Central memory CD8-positive, alpha-beta T cell (primary cell): ENCODE measurements at places on chromosomes 7 and 10.
A peak's percentile ranks its signal among the peaks of the same experiment; 100 is the strongest.

DNA sequence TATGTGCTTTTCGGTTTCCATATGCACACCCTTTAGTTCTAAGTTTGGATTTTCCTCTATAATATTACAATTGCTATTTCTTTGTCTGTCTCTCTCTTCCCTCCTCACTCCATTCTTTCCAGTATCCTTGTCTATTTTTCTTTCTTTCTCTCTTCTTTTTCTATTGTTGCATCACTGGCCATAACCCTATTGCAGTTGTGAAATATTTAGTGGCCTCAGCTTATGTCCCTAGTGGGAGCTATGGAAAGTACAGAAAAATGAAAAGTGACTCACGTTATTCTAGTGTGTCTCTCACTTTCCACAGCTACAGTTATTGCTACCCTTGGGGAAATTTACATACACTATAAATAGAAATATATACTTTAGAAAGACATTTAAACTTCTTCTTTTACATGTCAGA lies 59.1 kb downstream of the CNTNAP2 start:
- H3K27me3 ChIP-seq = no peaks in the 10 kb centered on the region
- no peak overlapping the region for H3K4me3 ChIP-seq
- no peak overlapping the region for H3K27ac ChIP-seq
- no peaks in the 10 kb centered on the region for H3K36me3 ChIP-seq
- no peaks in the 10 kb centered on the region for H3K4me1 ChIP-seq

DNA sequence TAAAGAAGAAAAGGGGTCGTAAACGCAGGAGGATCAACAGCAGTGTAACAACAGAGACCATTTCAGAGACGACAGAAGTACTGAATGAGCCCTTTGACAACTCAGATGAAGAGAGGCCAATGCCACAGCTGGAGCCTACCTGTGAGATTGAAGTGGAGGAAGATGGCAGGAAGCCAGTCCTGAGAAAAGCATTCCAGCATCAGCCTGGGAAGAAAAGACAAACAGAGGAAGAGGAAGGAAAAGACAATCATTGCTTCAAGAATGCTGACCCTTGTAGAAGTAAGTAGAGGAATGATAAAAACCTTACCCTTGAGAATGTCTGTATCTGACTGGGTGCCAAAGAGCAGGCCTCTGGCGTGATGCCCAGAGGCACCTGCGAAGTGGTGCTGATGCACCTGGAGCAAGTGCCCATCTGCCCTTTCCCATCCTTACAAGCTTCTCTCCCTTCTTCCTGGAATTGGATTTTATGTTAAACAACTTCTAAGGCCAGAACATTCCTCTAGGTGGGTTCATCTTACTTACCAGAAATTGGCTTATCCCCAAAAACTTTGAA lies 86.4 kb upstream of the SAMD8 start:
- peaks cover 7% of the 10 kb centered on the region for H3K4me1 ChIP-seq
- no peak overlapping the region for H3K4me3 ChIP-seq
- peaks cover 68% of the 10 kb centered on the region for H3K36me3 ChIP-seq

DNA sequence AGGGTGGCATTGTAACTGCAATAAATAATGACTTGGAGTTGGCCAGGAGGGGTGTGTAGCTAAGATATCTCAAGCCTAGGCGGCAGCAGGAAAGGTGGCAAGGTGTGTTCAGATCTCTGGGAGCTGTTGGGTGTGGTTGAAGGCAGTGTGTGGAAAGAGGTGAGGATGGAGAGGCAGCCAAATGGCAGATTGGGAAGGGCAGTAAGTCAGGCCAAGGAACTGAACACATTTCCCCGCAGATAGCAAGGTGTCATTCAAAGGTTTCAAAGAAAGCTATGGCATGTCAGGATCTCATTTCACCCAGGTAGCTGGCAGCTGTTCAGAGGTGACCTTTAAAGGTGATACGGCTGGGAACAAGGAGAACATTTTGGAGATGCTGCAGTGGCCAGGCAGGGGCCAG lies 586.0 kb upstream of the MGMT start:
- H3K36me3 ChIP-seq = no peaks in the 10 kb centered on the region
- H3K4me3 ChIP-seq = no peak overlapping the region
- no peak for DNase-seq
- H3K27ac ChIP-seq = no peak overlapping the region
- H3K4me1 ChIP-seq = no peaks in the 10 kb centered on the region

- H3K4me3 ChIP-seq = no peak overlapping the region
- H3K27me3 ChIP-seq = peaks cover 36% of the 10 kb centered on the region
- no peaks in the 10 kb centered on the region for H3K4me1 ChIP-seq
- DNase-seq = no peak
Measured at GRCh38 chr7:66741-67140, 125.6 kb upstream of the FAM20C start.

- no peak overlapping the region for H3K4me3 ChIP-seq
- peaks cover 16% of the 10 kb centered on the region for H3K4me1 ChIP-seq
- H3K27ac ChIP-seq = no peak overlapping the region
- no peaks in the 10 kb centered on the region for H3K27me3 ChIP-seq
Measured at GRCh38 chr10:1190791-1191490, 134.8 kb downstream of the WDR37 start.

DNA sequence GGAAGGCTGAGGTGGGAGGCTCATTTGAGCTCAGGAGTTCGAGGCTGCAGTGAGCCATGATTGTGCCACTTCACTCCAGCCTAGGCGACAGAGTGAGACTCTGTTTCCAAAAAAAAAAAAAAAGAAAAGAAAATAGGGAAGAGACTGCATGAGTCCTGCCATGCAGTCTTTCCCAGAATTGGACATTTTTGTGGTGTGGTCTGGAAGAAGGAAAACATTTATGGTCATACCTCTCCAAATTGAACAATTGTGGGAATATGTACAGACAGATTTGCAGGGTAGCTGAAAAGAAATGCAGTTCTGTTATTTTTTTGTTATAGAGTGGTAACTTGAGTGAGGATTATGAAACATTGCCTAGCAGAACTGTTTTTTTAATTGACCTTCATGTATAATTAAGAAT lies 198.1 kb downstream of the AUTS2 start:
- H3K4me1 ChIP-seq = no peaks in the 10 kb centered on the region
- no peak overlapping the region for H3K27ac ChIP-seq
- no peak for DNase-seq

GRCh38 chr7:71705217-71705616 lies 573.3 kb downstream of the GALNT17 start:
- no peaks in the 10 kb centered on the region for H3K27me3 ChIP-seq
- H3K36me3 ChIP-seq = no peaks in the 10 kb centered on the region
- H3K4me3 ChIP-seq = no peak overlapping the region
- DNase-seq = no peak
- H3K27ac ChIP-seq = no peak overlapping the region
- H3K4me1 ChIP-seq = no peaks in the 10 kb centered on the region

GRCh38 chr10:87867453-87867852 lies 4.0 kb downstream of the PTEN start:
- H3K4me3 ChIP-seq = peak overlapping the region; percentile 89
- no peak for DNase-seq
- no peaks in the 10 kb centered on the region for H3K27me3 ChIP-seq
- H3K36me3 ChIP-seq = peaks cover 33% of the 10 kb centered on the region
- H3K27ac ChIP-seq = no peak overlapping the region

DNA sequence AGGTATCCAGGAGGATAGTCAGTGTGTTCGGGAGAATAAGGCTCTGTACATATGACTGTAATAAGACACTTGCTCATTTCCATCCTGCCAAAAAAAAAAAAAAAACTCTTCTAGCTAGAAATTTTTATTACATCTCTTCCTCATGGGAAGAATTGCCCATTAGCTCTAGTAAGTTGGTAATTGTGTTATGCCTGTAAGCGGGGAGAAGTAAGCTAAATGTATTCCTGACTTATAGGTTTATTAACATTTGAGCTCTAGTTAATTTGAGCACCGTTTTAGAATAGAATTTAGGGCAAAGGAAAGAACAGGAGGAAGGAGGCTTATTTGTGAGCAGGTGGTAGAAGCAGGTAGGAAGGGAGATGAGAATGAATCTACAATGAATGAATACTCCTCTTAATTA lies 1210.6 kb downstream of the SORCS1 start:
- no peaks in the 10 kb centered on the region for H3K36me3 ChIP-seq
- H3K4me1 ChIP-seq = no peaks in the 10 kb centered on the region
- no peaks in the 10 kb centered on the region for H3K27me3 ChIP-seq
- no peak overlapping the region for H3K27ac ChIP-seq
- no peak overlapping the region for H3K4me3 ChIP-seq
- no peak for DNase-seq

DNA sequence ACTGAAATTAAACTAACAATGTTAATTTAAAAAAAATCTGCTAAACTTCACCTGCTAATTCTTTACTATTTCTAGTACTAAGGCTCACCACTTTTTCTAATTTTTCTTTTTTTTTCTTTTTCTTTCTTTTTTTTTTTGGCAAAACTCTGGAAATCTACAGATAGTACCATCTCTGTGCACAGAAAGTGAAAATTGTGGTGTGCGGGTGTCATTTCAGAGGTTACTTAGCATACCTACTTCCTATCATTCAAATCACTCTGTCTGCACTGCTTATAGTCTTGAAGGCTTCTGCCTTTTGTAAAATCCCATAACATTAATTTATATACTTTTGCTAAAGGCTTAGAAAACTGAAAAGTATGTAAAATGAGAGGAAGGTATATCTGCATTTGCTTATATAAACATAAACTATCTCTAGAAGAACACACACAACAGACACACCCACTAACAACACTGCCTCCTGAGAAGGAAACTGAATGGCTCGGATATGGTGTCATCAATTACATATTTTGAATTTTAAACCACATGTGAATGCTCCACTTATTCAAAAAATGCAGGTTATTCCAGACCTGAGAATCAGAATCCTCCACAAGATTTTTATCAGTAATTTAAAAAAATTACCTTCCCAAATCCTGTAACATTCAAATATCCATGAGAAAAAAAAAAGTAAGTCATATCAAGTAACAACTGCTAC lies 229.5 kb downstream of the PARD3 start:
- H3K27ac ChIP-seq = no peak overlapping the region
- peaks cover 1% of the 10 kb centered on the region for H3K36me3 ChIP-seq
- no peak overlapping the region for H3K4me3 ChIP-seq

GRCh38 chr7:70588191-70588921 lies 543.6 kb upstream of the GALNT17 start:
- H3K27ac ChIP-seq = no peak overlapping the region
- peaks cover 19% of the 10 kb centered on the region for H3K4me1 ChIP-seq
- peaks cover 5% of the 10 kb centered on the region for H3K36me3 ChIP-seq
- H3K4me3 ChIP-seq = no peak overlapping the region
- no peak for DNase-seq
- no peaks in the 10 kb centered on the region for H3K27me3 ChIP-seq

DNA sequence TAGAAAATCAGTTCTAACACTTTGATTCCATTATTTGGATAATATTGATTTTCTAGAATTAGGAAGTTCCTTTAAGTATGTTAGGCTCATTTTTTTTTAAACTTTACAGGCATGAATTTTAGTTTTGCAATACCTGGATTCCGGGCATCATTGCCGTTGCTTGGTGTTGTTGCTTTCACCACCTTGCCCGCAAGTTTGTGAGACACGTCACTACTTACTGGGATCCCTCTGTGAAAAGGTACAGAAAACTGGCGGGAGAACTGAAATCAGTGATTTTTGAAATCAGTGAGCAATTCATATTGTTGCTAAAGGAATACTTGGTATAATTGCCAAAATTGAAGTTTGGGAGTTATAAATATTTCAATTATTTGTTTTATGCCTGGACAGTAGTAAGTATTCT lies 232.3 kb upstream of the NPY start:
- DNase-seq = no peak
- peaks cover 2% of the 10 kb centered on the region for H3K36me3 ChIP-seq
- H3K27ac ChIP-seq = no peak overlapping the region
- H3K4me1 ChIP-seq = peaks cover 8% of the 10 kb centered on the region

DNA sequence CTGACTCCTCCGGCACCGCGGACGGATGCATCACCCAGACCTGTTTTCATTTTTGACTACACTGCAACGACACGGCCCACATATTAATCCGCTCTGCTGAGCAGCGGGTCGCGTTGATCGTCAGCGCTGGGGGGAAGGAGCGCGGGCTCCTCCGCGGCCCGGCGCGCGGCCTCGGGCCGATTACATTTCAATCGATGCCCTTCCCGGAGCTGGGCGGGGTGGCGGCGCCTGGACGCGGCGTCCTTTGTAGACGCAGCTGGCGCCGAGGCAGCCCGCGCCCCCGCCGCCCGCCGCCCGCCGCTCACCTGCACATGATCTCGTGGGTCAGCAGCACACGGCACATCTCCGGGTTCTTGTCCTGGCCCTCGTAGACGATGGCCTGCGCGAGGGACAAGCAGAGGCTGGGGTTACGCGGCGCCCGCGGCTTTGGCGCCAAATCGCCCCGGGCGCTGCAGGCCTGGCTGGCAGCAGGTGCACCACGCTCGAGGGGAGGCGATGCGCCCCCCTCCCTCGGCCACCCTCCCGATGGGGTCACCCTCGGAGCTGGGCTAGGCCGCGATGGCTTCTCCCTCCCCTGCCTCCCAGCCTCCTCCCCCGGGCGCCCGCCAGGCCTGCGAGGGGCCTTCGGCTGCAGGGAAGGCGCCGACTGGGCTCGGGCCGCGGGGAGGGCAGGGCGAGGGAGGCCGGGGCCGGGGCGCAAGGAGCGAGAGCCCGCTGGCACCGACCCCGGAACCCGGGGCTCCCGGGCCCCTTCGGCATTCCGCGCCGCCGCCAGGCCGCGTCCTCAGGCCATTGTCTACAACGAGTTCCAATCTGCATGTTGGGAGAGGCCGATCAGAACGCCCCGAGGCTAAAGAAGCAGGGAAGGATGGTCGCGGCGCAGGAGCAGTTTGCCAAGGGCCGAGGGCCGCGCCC lies 5.2 kb downstream of the EBF3 start:
- H3K27me3 ChIP-seq = peaks cover 83% of the 10 kb centered on the region
- no peak for DNase-seq
- peaks cover 11% of the 10 kb centered on the region for H3K4me1 ChIP-seq
- peaks cover 16% of the 10 kb centered on the region for H3K36me3 ChIP-seq
- peak overlapping the region; percentile 31 for H3K4me3 ChIP-seq

- no peaks in the 10 kb centered on the region for H3K27me3 ChIP-seq
- H3K36me3 ChIP-seq = no peaks in the 10 kb centered on the region
- no peak overlapping the region for H3K4me3 ChIP-seq
- peaks cover 7% of the 10 kb centered on the region for H3K4me1 ChIP-seq
- no peak overlapping the region for H3K27ac ChIP-seq
Measured at GRCh38 chr10:12782537-12782936, 219.0 kb downstream of the CCDC3 start.

DNA sequence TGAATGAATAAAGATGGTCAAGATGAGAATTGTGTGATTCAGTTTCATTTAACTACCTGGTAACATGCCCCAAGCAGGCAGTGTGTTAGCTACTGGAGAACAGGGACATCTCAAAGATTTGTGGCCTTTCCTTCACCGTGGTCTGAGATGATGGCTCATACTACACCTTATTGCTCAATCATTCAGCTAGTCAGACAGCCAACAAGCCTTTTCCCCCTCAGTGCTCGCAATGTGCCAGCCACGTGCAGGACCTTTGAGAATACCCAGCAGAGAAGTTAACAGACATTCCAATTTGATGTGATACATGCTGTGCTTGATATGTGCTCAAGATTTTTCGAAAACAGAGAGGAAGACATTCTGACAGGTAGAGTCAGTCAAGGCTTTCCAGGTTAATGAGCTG lies 562.8 kb downstream of the SUGCT start:
- H3K27me3 ChIP-seq = no peaks in the 10 kb centered on the region
- DNase-seq = no peak
- H3K27ac ChIP-seq = no peak overlapping the region
- no peaks in the 10 kb centered on the region for H3K4me1 ChIP-seq
- no peaks in the 10 kb centered on the region for H3K36me3 ChIP-seq

GRCh38 chr7:81627536-81628287 lies 142.1 kb downstream of the HGF start:
- DNase-seq = no peak
- H3K4me3 ChIP-seq = no peak overlapping the region
- H3K27me3 ChIP-seq = no peaks in the 10 kb centered on the region
- H3K36me3 ChIP-seq = no peaks in the 10 kb centered on the region
- no peak overlapping the region for H3K27ac ChIP-seq

- DNase-seq = no peak
- H3K27ac ChIP-seq = peak overlapping the region; percentile 88
- peak overlapping the region; percentile 27 for H3K4me3 ChIP-seq
- H3K36me3 ChIP-seq = peaks cover 11% of the 10 kb centered on the region
Measured at GRCh38 chr10:109937460-109938065, 14.3 kb upstream of the XPNPEP1 start.
